ENCODE measurements at places on chromosomes 7 and 10. TPM values are rescaled to one million over a fixed set of nuclear protein-coding genes. Genes with fewer than 3 reads are reported as not detected.
A peak's percentile ranks its signal among the peaks of the same experiment; 100 is the strongest.

The DDC gene
- polyA plus RNA-seq, result not detected

The AGBL3 gene
- 0.54 TPM for polyA plus RNA-seq

The GNG11 gene
- polyA plus RNA-seq, result not detected

The SFTPD gene
- polyA plus RNA-seq, result not detected

The AMPH gene
- 0.11 TPM for polyA plus RNA-seq

The HMX2 gene
- 0.24 TPM for polyA plus RNA-seq

The RNF32 gene
- not detected for polyA plus RNA-seq

The TMEM225B gene
- polyA plus RNA-seq, result 2.5 TPM

The CFAP58 gene
- not detected for polyA plus RNA-seq

DNA sequence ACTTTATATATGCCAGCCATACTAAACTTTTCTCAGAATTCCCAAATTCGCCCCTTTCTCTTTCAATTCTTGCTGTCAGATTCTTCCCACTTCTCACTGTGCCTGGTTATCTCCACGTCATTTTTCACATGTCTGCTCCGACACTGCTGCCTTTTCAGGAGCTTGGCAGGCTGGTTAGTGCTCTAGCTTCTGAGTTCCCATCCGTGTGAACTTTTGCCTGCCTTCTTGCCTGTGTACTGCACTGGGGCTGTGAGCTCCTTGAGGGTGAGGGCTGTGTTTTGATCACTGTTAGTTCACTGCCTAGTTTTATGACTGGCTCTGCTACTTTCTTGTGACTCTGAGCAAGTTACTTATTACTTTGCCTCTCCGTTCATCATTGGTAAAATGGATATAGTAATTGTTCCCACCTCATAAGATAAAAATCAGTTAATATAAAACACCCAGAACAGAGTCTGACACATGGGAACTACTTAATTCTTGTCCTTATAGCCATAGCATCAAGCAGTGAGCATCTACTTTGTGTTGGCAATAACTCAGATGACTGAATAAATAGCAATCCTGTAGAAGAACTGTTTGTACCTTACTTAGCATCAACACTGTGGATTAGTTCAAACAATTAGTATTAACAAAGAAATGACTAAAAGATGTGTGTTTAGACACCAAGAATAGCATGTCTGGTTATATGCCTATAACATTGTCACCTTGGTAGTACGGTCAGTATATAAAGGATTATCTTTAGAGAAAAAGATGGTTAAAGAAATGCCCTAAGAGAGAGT, 5.5 kb downstream of the GSTO1 start:
- H3K27ac ChIP-seq, result peak overlapping the region; percentile 53
- no peak overlapping the region for H3K4me3 ChIP-seq
- peaks cover 44% of the 10 kb centered on the region for H3K4me1 ChIP-seq
- H3K27me3 ChIP-seq, result no peaks in the 10 kb centered on the region

DNA sequence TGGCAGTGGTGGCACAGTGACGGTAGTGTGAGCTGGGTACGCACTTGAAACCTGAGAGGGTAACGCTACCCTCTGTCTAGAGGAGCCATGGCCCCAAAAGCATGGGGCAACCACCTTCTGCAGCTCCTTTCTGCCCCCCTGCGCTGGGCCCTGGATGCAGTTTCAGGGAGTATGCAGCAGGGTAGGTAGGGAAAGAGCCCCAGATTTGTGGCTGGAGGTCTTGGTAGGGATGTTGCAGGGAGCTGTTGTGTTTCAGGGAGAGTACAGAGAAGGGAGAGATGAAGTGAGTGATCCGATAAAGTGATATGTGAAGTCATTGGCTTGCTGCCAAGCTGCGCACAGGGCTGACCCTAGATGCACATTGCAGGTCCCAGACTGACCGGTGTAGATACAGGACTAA, 2.7 kb upstream of the PGAM2 start:
- DNase-seq, result no peak
- no peak overlapping the region for H3K4me3 ChIP-seq
- no peak overlapping the region for H3K27ac ChIP-seq
- H3K4me1 ChIP-seq, result no peaks in the 10 kb centered on the region
- H3K27me3 ChIP-seq, result no peaks in the 10 kb centered on the region

- DNase-seq, result no peak
- H3K4me1 ChIP-seq, result no peaks in the 10 kb centered on the region
- no peaks in the 10 kb centered on the region for H3K36me3 ChIP-seq
- H3K4me3 ChIP-seq, result no peak overlapping the region
Measured at GRCh38 chr7:154699417-154699816, 303.5 kb downstream of the PAXIP1 start.

DNA sequence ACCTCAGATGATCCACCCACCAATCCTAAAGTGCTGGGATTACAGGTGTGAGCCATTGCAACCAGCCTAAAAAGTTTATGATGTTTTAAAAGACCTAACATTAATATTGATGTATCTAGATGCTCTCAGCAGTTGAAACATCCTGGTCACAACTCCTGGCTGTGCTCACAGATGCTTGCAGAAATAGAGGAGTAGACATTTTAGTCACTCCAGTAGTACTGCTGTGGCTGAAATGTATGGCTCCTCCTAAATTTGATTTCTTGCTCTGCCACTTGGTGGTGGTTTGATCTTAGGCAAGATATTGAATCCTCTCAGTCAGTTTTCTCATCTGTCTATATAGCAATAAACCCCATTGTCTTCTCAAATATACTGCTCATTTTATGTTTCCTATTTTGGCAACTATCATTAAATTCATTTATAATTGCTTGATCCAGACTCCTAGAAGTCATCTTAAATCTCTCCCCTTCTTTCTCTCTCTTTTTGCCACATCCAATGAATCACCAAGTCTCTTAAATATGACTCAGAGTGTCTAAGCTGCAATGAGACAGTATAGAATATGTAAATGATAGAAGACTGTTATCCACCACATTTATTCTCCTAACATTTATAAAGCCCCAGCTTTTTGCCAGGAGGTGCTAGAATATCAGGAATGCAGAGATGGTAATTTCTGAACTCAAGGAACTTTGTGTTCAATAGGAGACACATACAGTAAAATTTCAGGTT, 78.1 kb upstream of the NRBF2 start:
- H3K4me1 ChIP-seq, result no peaks in the 10 kb centered on the region
- DNase-seq, result no peak
- H3K36me3 ChIP-seq, result no peaks in the 10 kb centered on the region

- no peaks in the 10 kb centered on the region for H3K36me3 ChIP-seq
- no peaks in the 10 kb centered on the region for H3K4me1 ChIP-seq
- H3K27ac ChIP-seq, result no peak overlapping the region
- H3K4me3 ChIP-seq, result no peak overlapping the region
Measured at GRCh38 chr10:78476156-78476555, 442.5 kb downstream of the RPS24 start.

DNA sequence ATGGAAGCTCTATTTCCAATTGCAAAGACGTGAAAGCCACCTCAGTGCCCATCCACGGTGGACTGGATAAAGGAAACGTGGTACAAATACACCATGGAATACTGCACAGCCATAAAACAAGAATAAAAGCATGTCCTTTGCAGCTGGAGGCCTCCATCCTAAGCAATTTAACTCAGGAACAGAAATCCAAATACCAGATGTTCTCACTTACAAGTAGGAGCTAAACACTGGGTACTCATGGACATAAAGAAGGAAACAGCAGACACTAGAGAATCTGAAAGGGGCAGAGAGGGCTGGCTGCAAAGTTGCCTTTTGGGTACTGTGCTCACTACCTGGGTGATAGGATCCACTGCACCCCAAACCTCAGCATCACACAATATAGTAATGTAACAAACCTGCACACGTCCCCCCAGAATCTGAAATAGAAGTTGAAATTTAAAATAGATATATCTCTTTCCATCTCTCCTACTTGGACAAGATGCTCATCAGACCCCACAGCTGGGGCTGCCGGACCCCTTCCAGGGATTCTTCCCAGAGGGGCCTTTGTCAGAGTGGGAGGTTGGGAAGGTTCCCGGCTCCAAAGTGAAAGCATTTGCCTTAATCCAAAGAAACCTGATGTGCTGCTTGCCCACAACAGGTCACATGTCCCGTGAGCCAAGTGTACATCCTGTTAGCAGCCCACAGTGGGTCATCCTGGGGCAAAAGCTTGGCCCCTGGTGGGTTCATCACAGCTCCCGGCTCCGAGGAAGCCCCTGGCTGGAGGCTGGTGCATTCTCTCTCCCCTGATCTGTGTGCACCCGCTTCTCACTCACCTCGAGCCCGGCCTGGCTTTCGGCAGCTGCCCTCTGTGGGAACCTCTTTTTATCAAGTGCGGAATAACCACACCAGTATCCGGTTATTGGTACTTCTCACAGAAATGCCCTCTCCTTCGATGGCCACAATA, 172.3 kb upstream of the PPP2R2D start:
- no peaks in the 10 kb centered on the region for H3K4me1 ChIP-seq
- no peak overlapping the region for H3K4me3 ChIP-seq
- no peaks in the 10 kb centered on the region for H3K27me3 ChIP-seq
- no peaks in the 10 kb centered on the region for H3K36me3 ChIP-seq
- no peak overlapping the region for H3K27ac ChIP-seq

DNA sequence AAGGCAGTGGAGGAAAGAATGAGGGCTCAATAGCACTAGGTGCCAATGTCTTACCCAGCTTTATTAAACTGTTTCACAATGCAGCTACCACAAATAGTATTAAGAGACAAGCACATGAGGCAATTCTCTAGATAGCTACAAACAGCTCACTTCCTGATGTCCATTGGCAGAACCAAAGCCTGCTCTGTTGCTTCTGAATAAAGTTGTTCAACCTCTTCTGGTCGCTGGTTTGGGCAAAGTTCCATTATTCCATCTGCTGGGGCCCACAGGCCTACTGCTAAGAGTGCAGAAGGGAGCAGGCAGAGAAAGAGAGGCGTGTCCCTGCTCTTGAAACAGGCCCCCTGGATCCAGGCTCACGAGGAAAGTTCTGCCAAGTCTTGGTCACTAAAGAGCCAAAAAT, 173.9 kb downstream of the ZNF438 start:
- H3K4me3 ChIP-seq, result no peak overlapping the region
- H3K27ac ChIP-seq, result no peak overlapping the region
- no peaks in the 10 kb centered on the region for H3K4me1 ChIP-seq
- H3K27me3 ChIP-seq, result no peaks in the 10 kb centered on the region

DNA sequence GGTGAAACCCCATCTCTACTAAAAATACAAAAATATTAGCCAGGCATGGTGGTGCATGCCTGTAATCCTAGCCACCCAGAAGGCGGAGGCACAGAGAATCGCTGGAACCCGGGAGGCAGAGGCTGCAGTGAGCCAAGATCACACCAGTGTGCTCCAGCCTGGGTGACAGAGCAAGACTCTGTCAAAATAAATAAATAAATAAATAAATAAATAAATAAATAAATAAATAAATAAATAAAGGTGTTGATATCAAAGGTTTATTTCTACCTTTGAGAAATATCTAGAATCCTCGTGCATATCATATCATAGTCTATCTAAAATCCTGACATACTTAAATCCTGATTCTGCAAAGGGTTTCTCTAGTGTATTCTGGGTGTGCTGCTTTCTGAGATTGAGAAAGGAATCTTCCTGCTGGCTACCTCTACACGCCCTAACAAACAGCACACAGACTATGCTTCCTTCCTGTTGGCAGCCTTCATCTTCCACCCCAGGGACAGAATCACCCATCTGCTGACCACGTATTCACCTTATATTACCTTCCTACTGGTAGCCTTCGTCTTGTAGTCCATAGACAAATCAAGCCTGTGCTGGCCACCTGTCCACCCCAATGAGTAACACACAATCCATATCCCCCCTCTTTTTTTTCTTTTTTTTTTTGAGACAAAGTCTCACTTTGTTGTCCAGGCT, 8.7 kb downstream of the ABLIM1 start:
- no peaks in the 10 kb centered on the region for H3K36me3 ChIP-seq
- H3K4me3 ChIP-seq, result no peak overlapping the region
- no peak for DNase-seq

DNA sequence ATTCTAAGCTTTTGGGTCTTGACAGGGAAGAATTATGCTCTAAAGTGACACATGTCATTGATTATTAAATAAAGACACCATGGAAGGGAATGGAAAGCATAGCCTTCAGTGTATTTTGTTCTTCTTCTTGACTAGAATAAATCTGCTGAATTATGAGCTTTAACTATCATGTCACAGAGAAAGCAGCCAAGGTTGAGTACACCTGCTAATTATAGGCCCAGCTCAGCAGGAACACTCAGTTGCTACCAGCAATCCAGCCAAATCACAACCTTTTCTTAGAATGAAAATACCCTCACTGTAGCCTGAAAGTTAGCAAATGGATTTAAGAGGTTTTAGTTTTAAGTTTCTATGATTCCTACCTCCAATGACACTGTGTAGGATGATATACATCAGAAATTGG, 225.3 kb upstream of the RHOBTB1 start:
- no peaks in the 10 kb centered on the region for H3K27me3 ChIP-seq
- no peak overlapping the region for H3K4me3 ChIP-seq
- H3K27ac ChIP-seq, result no peak overlapping the region
- H3K4me1 ChIP-seq, result no peaks in the 10 kb centered on the region
- H3K36me3 ChIP-seq, result no peaks in the 10 kb centered on the region
- no peak for DNase-seq

- DNase-seq, result no peak
- H3K27ac ChIP-seq, result no peak overlapping the region
- no peak overlapping the region for H3K4me3 ChIP-seq
- no peaks in the 10 kb centered on the region for H3K27me3 ChIP-seq
Measured at GRCh38 chr7:69906283-69906995, 308.2 kb downstream of the AUTS2 start.

DNA sequence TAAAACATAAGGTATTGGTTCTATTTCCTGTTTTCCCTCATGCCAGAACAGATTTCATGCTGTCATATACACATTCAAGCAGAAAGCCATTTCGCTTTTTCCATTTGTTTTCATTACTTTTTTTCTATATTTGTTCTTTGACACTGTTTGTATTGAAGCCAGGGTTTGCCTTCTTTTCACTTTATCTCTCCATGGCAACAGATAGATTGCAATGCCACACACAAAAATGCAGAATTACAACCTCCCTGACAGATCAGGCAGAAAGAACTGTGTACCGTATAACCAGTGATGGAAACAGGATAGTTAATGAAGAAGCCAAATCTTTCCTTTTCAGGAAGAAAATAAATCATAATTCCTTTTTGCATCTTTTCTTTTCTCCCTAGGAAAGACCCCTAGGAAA, 103.0 kb upstream of the PCGF5 start:
- no peak overlapping the region for H3K27ac ChIP-seq
- no peaks in the 10 kb centered on the region for H3K4me1 ChIP-seq
- no peak for DNase-seq
- H3K36me3 ChIP-seq, result no peaks in the 10 kb centered on the region

DNA sequence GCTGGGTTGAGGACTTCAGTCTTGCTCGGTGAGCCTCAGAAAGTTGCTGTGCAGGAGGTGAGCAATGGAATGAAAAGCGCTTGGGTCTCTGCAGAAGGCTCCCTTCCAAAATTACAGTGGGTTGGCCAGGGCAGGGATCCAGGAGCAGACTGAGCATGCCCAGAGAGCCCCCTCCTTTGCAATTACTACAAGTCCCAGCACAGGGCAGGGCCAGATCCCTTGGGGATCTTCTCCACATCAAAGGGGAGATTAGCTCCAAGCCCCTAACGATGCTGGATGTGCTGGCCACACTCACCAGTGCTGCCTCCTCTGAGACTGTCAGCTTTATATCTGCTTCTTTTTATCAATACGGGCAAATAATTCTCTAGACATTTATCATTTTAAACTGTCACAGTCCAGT, 337.5 kb downstream of the RPS24 start:
- no peaks in the 10 kb centered on the region for H3K4me1 ChIP-seq
- no peaks in the 10 kb centered on the region for H3K36me3 ChIP-seq
- H3K4me3 ChIP-seq, result no peak overlapping the region

- no peak overlapping the region for H3K27ac ChIP-seq
- no peaks in the 10 kb centered on the region for H3K4me1 ChIP-seq
- no peak for DNase-seq
- H3K36me3 ChIP-seq, result no peaks in the 10 kb centered on the region
- no peaks in the 10 kb centered on the region for H3K27me3 ChIP-seq
Measured at GRCh38 chr10:131071721-131072120, 239.8 kb downstream of the TCERG1L start.

Measured in naive thymus-derived CD4-positive, alpha-beta T cell (primary cell).